GM23248 (cell line): ENCODE measurements at places on chromosomes 4 and X. TPM values are rescaled to one million over a fixed set of nuclear protein-coding genes. Genes with fewer than 3 reads are reported as not detected.

DNA sequence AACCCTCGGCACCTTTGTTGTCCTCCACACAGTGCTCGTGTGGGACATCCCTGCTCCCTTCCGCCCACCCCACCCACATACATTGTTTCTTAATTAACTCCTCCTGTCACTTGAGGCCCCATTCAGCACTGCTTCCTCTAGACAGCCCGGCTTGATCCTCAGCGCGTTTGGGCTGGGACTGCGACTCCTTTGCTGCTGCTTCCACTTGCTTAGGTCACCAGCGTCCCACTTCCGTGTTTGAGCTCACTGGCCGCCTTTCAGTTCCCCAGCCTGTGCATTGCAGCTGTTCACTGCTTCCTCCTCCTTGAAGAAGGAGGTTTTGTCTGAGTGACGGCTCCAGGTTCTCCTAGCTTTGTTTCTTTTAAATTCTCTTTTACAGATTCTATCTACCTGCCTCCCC lies 16.1 kb downstream of the RNF4 start:
- peak; percentile 84 for DNase-seq

- no peak for DNase-seq
Observed at GRCh38 chr4:118059397-118059796, 25.1 kb downstream of the NDST3 start.

GRCh38 chr4:94721310-94721709 lies 36.4 kb upstream of the BMPR1B start:
- no peak for DNase-seq

DNA sequence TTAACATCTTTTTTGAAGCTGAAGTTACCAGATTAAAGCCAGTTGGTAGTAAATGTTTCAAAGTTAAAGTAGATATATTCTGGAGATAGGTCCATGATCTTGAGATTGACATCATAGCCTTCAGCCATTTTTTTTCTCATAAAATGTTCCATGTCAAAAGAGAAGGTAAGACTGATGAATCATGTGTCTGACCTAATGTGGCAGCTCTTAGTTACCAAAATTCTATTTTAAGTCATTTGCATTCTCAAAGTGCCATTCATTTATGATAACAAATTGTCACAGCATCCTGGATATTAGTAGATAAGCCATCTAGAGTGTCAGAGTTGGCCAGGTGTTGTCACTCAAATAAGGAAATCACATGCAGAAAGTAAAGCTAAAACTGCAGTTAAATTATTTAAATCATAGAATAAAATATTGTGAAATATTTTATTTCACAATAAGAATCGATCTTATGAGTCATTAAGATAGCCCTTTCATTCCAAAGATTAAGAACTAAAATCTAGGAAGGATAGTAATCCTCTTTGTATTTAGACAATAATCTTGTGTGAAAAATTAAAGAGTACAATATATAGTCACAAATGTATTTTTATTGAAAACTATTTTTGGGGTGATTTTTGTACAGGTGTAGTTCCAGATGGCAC lies 65.7 kb upstream of the ADAD1 start:
- peak; percentile 15 for DNase-seq

- no peak for DNase-seq
Observed at GRCh38 chrX:70254063-70254400, 6.0 kb downstream of the P2RY4 start.

DNA sequence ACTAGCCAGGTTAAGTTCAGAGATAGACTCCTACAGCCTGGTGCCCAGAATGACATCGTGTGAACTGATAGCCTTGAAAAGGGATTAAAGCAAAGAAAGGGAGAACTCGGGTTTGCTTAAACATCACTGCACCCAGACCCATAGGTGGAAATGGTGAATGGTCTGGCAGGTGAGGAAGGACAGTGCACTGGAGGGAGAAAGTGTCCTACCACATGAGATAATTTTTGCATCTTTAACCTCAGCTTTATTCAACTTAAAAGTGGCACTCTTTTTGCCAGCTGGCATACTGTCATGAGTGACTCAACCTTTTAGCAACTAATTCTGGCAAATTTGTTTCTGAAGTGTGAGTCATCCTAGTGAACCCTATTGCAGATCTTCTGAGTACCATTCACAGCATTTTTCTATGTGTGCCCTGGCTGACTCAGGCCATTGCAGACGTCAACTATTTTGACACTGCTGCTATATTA lies 53.0 kb upstream of the DAPP1 start:
- peak; percentile 97 for DNase-seq

DNA sequence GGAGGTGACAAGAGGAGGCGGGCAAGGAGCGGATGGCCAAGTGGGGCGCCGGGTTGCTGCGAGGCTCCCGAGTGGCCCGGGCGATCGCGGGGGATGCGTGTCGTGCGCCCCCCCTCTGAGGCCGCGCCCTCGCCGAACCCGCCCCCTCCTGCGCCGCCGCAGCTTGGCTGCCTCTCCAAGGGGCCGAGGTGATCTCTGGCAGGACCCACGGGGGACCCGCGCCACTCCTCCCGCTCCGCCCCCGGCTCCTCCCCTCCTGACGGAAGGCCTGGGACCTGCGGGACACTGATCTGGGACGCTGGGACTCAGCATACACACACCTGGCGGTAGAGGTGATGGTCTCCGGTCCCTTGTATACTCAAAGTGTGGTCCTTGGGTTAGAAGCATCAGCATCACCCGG lies 21.9 kb upstream of the FAM47C start:
- no peak for DNase-seq

DNA sequence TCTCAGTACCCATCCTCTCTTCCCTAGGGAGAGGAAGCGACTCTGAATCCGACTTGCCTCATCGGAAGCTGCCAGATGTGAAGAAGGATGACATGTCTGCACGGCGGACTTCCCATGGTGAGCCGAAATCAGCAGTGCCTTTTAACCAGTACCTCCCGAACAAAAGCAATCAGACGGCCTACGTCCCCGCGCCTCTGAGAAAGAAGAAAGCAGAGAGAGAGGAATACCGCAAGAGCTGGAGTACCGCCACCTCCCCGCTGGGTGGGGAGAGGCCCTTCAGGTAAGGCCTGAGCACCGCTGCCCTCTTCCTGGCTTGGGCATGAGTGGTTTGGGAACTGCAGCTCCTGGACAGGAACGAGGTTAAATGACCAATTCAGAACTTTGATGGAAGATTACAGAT lies 81.2 kb downstream of the LIMCH1 start:
- DNase-seq = no peak

DNA sequence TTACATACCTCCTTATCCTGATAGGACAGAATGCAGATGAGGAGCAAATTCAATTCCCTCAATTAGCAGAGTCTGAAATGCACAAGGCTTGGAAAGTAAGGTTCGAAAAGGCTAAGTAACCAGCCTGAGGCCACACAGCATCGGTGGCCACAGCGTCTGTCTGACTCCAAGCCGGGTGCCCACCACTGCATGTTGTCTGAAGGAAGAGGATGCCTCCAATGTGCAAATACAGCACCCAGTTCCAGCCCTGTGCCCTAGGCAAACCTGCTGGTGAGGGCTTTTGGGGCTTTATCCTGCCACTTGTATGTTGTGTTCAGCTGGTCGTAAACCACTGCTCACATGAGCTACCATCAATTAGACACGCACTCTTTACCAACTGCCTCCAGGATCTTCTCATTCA lies 48.6 kb upstream of the PPP2R2C start:
- DNase-seq = no peak

- DNase-seq = no peak
Observed at GRCh38 chr4:73194064-73194463, 64.5 kb downstream of the ANKRD17 start.

The PHF8 gene
- 5.2 and 6.1 TPM in 2 replicates for total RNA-seq

The CXCL10 gene
- total RNA-seq = not detected in 2 replicates

The KCND1 gene
- 0.65 and 1.5 TPM in 2 replicates for total RNA-seq

The GASK1B gene
- 4.8 and 6.2 TPM in 2 replicates for total RNA-seq

The FMR1NB gene
- not detected in 2 replicates for total RNA-seq

The KLHL4 gene
- 0.11 TPM in 1 of 2 replicates, not detected in the other for total RNA-seq
